ENCODE measurements at places on chromosomes 12 and 14. TPM values are rescaled to one million over a fixed set of nuclear protein-coding genes. Genes with fewer than 3 reads are reported as not detected.

Gene CCDC175
- 0.20 TPM for total RNA-seq

Gene ACOT6
- not detected for total RNA-seq

- no peak for DNase-seq
Measured at GRCh38 chr12:117279606-117280005, 81.8 kb downstream of the NOS1 start.

DNA sequence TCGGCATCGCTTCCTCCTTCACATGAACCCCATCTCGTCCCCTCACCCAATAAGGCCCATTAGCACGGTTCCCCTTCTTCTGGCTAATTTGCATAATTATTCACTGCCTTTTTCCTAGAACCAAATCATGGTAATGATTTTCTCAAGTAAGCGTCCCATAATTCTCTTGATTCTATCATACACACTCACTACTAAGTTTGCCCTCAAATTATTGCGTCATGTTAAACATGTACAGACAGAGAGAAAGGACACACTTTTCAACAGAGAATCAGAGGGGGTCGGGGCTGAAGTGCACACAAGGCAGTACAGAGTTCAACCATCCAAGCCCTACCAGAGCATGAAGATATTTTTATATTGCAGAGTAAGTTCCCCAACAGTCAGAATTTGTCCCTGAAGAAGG is 256.6 kb downstream of the FOXN3 start:
- DNase-seq: no peak

- no peak for DNase-seq
Measured at GRCh38 chr12:113474635-113475436, 3.2 kb upstream of the LHX5 start.
